ENCODE measurements at places on chromosomes 6 and 20.

DNA sequence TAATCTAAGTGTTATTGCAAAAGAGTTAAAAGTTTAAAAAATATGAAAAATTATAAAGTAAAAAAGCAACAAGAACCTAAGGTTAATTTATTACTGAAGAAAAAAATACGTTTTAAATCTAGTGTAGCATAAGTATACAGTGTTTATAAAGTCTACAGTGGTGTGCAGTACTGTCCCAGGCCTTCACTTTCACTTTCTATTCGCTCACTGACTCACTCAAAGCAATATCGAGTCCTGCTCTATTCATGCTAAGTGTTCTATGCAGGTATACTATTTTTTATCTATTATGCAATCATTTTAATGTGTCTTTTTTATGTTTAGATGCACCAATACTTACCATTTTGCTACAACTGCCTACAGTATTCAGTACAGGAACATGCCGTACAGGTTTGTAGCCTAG lies 113.0 kb downstream of the MANEA start:
- no peaks in the 10 kb centered on the region for H3K27me3 ChIP-seq
- no peaks in the 10 kb centered on the region for H3K36me3 ChIP-seq
- no peak overlapping the region for H3K27ac ChIP-seq
- H3K4me1 ChIP-seq, result no peaks in the 10 kb centered on the region
- no peak overlapping the region for H3K4me3 ChIP-seq
- no peak for DNase-seq

DNA sequence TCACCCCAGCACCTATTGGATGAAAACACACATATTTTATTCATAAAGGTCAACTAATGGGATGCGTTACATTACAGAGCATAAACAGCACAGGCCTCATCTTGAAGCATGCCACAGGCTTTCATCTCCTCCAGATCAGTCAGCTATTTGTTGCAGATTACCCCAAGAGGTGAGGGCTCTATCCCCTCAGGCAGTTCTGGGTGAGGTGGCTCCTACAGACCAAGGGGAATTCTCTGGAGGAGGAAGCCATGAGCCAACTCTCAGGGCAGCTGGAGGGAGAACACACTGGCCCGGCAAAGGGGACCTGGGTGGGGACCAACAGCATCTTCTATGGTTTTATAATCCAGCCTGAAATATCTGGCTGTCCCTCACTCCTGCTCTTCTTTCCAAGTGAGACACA lies 126.4 kb upstream of the BTBD3 start:
- H3K27me3 ChIP-seq, result no peaks in the 10 kb centered on the region
- no peak overlapping the region for H3K4me3 ChIP-seq
- H3K4me1 ChIP-seq, result no peaks in the 10 kb centered on the region
- no peaks in the 10 kb centered on the region for H3K36me3 ChIP-seq

GRCh38 chr6:142945446-142946180 lies 637 bp upstream of the HIVEP2 start:
- peak overlapping the region; percentile 97 for H3K27ac ChIP-seq
- peaks cover 26% of the 10 kb centered on the region for H3K36me3 ChIP-seq
- H3K4me3 ChIP-seq, result peak overlapping the region; percentile 91
- peaks cover 45% of the 10 kb centered on the region for H3K4me1 ChIP-seq
- DNase-seq, result peak; percentile 67

- H3K4me3 ChIP-seq, result peak overlapping the region; percentile 79
- peak overlapping the region; percentile 93 for H3K27ac ChIP-seq
- H3K27me3 ChIP-seq, result no peaks in the 10 kb centered on the region
- peaks cover 73% of the 10 kb centered on the region for H3K4me1 ChIP-seq
- DNase-seq, result no peak
- H3K36me3 ChIP-seq, result peaks cover 18% of the 10 kb centered on the region
Measured at GRCh38 chr20:56428881-56429280, 16.8 kb downstream of the CASS4 start.

- no peak for DNase-seq
- peaks cover 4% of the 10 kb centered on the region for H3K27me3 ChIP-seq
- no peak overlapping the region for H3K4me3 ChIP-seq
- peaks cover 28% of the 10 kb centered on the region for H3K36me3 ChIP-seq
- peaks cover 42% of the 10 kb centered on the region for H3K4me1 ChIP-seq
Measured at GRCh38 chr6:13479971-13480434, 7.4 kb downstream of the GFOD1 start.

DNA sequence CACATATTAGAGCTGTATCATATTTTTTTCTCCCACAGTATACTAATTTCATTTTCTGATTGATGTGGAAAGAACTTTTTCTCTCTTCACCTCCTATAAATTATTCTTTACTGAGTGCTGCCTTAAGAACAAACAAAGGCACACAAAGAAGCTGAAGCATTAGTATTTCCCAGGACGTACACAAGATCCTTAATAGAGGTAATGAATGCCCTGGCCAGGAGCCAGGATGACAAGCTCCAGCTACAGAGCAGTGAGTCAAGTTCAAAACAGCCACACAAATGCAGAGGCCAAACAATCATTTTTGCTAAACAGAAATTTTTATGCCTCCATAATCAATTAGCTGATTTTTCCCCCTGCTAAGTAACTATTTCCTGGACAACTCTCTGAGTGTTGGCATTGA lies 639.6 kb downstream of the EPHA7 start:
- no peak overlapping the region for H3K4me3 ChIP-seq
- H3K27ac ChIP-seq, result no peak overlapping the region
- DNase-seq, result no peak
- H3K36me3 ChIP-seq, result no peaks in the 10 kb centered on the region
- H3K27me3 ChIP-seq, result no peaks in the 10 kb centered on the region

DNA sequence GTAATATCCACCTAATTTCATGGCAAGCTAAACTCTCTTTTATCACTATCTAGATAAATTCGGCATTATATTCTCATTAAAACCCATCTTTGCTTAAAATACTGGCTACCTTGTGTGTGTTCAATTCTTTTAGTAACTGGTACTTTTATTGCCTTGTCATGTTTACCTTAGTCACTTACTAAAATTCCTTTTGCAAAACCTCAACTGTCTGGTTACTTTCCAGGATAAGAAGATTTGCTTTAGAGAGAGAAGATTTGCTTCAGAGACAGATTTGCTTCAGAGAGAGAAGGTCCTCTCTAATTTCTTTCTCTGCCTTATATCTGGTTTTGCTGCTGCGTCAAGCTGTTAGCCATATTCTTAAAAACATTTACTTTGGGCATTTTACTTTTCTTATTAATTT lies 151.5 kb upstream of the MLIP start:
- no peak overlapping the region for H3K27ac ChIP-seq
- DNase-seq, result no peak
- H3K4me3 ChIP-seq, result no peak overlapping the region
- H3K27me3 ChIP-seq, result peaks cover 3% of the 10 kb centered on the region

DNA sequence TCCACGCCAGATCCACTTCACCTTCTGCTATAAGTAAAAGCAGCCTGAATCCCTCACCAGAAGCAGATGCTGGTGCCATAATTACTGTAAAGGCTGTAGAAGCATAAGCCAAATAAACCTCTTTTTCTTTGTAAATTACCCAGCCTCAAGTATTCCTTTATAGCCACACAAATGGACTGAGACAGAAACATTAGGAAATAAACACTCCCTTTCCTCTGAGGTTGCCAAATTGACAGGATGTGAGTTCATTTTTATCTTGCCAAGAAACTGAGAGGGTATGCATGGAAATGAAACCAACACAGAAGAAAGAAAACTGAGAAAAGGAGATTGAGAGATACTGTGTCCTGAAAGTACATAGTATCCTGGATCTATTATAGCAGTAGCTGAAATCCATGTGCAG lies 481.2 kb downstream of the HAO1 start:
- H3K36me3 ChIP-seq, result no peaks in the 10 kb centered on the region
- no peak for DNase-seq
- no peaks in the 10 kb centered on the region for H3K27me3 ChIP-seq
- no peak overlapping the region for H3K27ac ChIP-seq
- H3K4me1 ChIP-seq, result no peaks in the 10 kb centered on the region

GRCh38 chr6:14466278-14466677 lies 348.7 kb downstream of the CD83 start:
- peaks cover 7% of the 10 kb centered on the region for H3K36me3 ChIP-seq
- H3K27me3 ChIP-seq, result no peaks in the 10 kb centered on the region
- no peak overlapping the region for H3K4me3 ChIP-seq
- H3K27ac ChIP-seq, result no peak overlapping the region
- no peak for DNase-seq
- H3K4me1 ChIP-seq, result peaks cover 3% of the 10 kb centered on the region

DNA sequence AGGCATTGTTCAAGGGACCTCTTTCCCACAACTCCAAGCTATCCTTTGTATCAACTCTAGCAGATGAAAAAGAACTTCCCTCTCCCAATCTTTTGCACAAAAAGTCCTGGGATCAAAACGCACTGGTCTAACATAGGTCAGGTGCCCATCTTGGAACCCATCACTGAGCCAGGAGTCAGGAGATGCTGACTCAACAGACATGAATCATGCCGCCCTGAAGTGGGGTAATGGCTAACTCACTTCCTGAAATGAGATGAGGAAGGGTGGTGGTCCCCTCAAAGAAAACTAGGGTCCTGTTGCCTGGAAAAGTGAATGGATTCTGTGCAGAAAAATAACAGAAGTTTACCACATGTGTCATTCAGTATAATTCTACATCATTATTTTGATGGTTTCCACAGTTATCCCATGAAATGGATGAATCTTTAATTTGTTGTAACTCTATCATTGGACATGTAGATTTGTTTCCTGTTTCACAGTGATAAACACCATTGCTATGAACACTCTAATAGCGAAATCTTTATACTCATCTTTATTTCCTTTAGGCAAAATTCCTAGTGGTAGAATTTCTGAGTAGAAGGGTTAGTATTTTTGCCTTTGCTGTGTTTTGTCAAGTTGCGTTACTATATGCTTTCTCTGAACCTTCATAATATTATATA lies 151.3 kb downstream of the SLC16A10 start:
- no peaks in the 10 kb centered on the region for H3K4me1 ChIP-seq
- peaks cover 2% of the 10 kb centered on the region for H3K36me3 ChIP-seq
- no peaks in the 10 kb centered on the region for H3K27me3 ChIP-seq

DNA sequence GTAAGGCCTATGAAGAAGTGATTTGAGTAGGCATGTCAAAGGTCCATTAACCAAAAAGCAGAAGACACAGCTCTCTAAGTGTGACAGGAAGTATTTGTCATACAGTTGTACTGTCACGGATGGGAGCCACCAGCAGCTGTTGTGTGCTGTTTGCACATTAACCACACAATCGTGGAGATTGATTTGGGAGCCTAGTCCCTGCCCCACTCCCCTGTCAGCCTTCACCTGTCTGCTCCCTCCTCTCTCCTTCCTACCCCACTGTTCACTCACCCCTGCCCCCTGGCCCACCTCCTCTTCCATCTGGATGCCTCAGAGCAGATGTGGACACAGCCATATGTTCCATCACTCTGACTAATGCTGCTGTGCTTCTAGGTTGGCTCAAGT lies 124.7 kb upstream of the SPACA1 start:
- H3K36me3 ChIP-seq, result no peaks in the 10 kb centered on the region
- no peak overlapping the region for H3K27ac ChIP-seq
- peaks cover 6% of the 10 kb centered on the region for H3K4me1 ChIP-seq
- H3K27me3 ChIP-seq, result peaks cover 6% of the 10 kb centered on the region
- DNase-seq, result no peak

DNA sequence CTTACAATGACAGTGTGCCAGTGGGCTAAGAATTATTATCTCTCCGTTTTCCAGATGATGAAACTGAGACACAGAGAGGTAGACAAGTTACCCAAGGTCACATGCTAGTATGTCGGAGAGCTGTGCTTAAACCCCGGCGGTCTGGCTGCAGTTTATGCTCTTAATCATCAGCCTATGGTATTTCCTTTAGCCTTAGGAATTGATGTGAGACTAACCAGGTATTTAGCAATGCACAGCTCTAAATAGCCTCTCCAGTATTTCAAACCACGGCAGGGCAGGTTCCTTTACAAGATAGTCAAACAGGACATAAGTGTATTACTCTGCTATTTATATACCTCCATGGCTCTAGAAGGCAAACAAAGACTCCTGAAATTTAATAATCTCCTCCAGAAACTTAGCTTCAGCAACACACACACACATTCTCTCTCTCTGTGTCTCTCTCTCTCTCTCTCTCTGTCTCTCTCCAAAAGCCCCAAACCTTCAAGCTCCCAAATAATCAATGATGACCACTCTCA lies 142.0 kb upstream of the ZNF217 start:
- H3K27ac ChIP-seq, result peak overlapping the region; percentile 3
- no peak overlapping the region for H3K4me3 ChIP-seq
- peaks cover 52% of the 10 kb centered on the region for H3K4me1 ChIP-seq
- H3K27me3 ChIP-seq, result no peaks in the 10 kb centered on the region
- H3K36me3 ChIP-seq, result peaks cover 4% of the 10 kb centered on the region

DNA sequence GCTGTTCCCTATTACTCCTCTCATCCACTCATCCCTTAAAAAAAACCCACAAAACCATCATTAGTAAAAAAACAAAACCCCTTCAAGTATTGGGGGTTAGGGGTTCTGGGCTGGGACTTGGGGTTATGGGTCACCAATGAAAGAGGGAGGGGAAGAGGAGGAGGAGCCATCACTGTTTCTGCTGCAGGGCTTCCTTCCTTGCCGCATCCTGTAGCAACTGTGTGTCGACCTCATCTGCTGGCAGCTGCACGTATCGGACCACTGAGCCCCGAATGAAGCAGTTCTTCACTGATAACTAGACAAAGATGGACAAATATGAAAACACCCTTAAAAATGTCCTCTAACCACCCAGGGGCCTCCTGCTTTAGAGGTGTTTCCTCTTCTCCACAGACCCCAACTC lies 2.0 kb upstream of the VARS1 start:
- H3K27me3 ChIP-seq, result no peaks in the 10 kb centered on the region
- peaks cover 34% of the 10 kb centered on the region for H3K4me1 ChIP-seq
- H3K36me3 ChIP-seq, result peaks cover 24% of the 10 kb centered on the region
- DNase-seq, result no peak

GRCh38 chr6:141301779-141302178 lies 830.9 kb upstream of the GJE1 start:
- H3K27ac ChIP-seq, result no peak overlapping the region
- DNase-seq, result no peak
- no peak overlapping the region for H3K4me3 ChIP-seq
- peaks cover 2% of the 10 kb centered on the region for H3K4me1 ChIP-seq
- H3K36me3 ChIP-seq, result no peaks in the 10 kb centered on the region

GRCh38 chr20:60478533-60478932 lies 520.3 kb downstream of the CDH26 start:
- no peaks in the 10 kb centered on the region for H3K27me3 ChIP-seq

DNA sequence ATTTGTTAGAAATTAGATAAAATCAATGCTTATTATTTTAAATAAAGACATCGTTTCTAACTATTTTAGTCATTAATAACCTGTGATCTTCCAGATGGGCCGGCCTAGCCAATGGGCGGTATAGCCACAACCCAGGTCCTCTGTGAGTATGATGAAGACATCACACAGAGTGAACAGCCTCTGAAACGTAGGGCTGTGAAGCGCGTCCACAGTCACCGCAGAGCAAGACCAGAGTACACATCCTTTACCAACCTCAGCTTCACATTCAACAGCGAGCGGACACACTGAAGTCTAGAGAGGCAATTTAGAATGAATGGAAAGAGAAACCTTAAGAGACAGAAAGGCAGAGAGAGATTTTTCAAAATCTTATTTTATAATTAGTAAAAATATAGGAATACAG lies 125.0 kb upstream of the RPS6KA2 start:
- peaks cover 9% of the 10 kb centered on the region for H3K4me1 ChIP-seq
- H3K27ac ChIP-seq, result no peak overlapping the region
- no peak overlapping the region for H3K4me3 ChIP-seq
- peaks cover 24% of the 10 kb centered on the region for H3K27me3 ChIP-seq
- no peaks in the 10 kb centered on the region for H3K36me3 ChIP-seq

Data from activated naive CD8-positive, alpha-beta T cell treated with anti-CD3 and anti-CD28 coated beads for 36 hours (primary cell).